ENCODE measurements at places on chromosomes 2 and 18.

GRCh38 chr2:47512581-47513083 lies 109.7 kb downstream of the MSH2 start:
- DNase-seq: peak; percentile 52

DNA sequence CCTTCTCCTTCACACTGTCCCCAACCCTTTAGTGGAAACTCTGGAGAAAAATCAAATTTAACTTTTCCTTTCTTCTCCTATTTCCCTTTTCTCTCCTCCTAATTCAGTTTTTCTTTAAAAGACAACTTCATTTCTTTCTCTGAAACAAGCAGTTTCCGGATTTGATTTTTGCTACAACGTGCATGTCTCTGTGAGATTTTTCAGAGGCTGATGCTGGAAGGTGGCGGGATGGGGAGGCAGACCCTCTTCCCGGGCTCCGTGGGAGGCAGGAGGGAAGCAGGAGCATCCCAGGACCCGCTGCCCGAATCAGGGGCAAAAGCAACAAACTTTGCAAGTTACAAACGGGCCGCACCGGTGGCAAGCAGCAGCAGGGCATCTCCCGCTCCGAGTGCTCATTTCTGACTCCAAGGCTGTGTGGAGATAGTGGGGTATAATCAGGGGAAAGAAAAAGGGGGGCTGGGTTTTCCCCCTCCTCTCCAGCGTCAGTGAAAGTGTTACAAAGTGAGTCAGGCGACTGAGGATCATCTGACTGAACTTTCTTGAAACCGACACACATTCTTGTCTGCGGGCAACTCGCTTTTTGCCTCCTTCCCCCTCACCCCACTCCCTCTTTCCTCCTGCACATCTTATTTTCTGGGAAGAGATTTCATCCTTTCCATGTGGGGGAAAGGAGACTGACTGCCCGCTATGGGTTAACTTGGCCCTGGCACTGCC lies 6.4 kb downstream of the ZEB2 start:
- DNase-seq: peak; percentile 75

DNA sequence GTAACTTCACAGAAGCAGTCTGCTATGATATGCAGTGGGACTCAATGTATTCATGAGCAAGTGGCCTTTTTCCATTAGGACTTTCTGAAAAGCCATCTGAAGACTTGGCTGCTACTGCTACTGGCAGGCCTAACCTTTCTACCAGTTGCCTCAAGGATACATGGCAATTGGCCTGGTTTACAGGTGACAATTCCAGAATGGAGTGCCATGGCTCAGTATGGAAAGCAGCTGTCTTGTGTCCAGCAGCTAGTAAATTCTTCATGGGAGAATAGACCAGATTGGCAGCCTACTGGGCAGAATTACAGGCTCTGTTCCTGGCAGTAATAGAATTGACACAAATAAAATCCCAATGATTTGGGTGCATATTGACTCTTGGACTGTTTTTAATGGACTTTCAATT lies 12.6 kb upstream of the TMX3 start:
- DNase-seq: no peak

DNA sequence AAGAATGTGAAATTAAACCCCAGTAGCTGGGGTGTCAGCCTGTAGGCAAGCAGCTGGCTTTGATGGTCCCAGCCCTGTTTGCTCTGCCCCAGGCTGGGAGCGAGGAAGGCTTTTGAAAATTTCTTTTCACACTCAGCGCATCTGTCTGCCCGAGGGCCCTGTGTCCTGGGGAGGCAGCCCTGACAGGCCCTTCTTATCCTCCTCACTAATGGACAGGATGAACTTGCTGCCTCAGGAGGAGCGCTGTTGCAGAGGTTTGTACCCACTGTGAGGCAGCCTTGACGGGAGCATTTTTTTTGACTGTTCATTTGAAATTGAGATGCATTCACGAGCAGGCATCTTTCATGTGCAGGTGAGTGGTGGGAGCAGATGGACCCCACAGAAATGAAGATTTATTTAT lies 62.4 kb downstream of the SERPINB8 start:
- DNase-seq: no peak

DNA sequence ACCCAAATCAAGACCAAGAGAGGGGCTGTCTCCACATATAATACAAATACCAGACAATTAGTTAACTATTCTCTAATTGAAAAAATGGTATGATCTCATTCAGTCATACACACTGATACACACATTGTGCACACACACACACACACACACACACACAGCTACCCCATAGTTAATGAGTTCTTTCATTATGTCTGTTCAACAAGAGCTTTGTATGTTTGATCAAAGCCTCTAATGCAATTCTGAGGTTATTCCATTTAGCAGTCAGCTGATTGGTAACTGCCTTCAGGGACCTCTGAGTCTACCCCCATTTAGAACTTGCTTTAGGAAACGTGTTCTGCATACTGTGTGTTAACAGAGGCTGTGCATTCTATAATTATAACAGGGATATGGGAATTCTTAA lies 741.4 kb upstream of the LRRTM4 start:
- DNase-seq: peak; percentile 86

DNA sequence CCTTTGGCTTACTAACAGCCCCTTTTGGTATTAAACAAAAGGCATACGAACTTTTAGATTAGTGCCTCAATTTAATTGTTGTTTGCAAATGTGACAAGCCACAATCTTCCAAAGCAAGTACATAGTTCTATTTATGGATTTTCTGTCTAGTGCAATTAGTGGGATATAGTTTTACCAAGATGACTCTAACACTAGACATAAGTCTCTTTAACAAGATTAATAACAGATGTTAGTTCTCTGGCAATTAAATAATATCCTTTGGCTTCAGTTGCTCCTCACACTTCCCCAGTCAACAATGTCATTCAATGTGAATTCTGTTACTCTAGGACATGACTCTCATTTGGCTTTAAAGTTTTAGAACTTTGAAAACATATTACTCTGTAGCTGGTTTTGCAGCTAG lies 16.7 kb upstream of the MC4R start:
- DNase-seq: no peak

- DNase-seq: no peak
Measured at GRCh38 chr18:32735781-32736180, 37.0 kb downstream of the KLHL14 start.

- no peak for DNase-seq
Measured at GRCh38 chr2:150589681-150590080, 102.2 kb upstream of the RND3 start.

DNA sequence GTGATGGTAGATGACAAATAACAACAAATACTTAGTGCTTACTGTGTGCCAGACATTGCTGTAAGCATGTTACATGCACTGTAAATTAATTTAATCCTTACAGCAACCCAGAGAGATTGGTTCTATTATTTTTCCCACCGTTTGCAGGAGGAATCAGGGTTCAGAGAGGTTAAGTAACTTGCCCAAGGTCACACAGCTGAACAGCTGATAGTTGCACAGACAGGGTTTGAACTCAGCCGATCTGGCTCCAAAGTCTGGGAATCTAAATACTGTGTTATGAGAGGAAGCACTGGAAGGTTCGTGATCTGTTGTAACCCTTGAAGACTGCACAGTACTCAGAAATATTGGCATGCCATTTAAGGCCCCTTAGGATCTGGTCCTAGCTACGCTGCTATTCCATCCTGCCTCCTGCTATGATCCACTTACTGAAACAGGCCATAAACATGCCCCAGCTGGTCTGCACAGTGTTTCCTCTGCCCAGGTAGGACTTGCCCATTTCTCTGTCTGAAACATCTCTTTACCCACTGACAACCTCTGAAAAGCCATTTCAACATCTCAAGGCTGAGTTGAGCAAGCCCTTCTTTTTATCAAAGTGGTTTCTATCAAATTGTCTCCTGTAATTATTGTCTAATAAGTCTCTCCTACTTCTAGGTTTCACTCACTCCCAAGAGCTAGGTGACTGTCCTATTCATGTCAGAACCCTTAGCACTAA lies 40.4 kb upstream of the MRPL33 start:
- DNase-seq: no peak

DNA sequence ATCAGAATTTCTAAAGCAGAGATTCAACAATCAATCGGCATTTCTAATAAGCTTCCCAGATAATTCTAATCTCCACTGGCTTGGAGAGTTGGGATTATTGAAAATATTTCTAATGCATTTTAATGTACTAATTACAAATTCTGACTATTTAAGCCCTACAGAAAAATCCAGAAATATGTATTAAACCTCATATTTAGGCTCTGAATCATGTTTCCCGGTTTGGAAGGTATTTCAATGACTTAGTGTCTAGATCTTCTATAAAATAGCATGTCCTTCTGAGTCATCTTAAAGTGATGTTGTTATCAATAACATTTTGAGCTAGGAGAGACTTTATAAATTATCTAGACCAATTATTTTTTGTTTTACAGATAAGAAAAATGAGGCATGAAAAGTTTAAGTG lies 258.8 kb upstream of the NRXN1 start:
- no peak for DNase-seq

GRCh38 chr18:50135903-50136302 lies 59.0 kb downstream of the MYO5B start:
- no peak for DNase-seq

DNA sequence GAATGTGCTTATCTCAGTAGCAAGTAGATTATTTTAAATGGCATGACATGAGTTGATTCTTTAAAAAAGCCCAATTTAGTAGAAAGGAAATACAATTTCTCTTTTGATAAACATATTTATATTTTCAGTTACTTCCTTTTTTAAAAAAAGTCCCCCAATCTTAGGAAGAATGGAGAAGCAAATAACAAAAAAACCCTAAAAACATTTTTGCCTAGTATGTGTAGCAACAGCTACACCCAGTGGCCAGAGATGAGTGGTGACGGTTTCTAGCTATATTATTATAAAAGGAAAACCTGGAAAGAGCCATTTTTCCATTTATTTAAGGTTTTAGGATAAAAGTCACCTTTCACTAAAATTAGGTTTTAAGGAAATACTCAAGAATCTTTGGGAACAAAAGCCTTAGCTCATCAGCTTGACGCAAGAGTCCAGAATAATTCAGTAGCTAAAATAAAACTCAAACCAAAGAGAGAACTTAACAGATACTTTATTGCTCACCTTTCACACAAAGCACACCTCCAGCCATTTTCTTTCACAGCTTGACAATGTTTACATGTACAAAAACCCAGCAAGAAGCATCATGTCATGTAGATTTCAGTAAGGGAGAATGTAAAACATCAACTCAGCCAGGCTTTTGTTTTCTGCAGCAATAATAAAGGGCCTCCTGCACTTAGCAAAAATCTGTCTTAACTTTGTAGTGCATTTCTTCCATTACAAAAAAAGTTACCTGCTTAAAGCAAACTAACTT lies 15.7 kb downstream of the FAM98A start:
- DNase-seq: peak; percentile 69

DNA sequence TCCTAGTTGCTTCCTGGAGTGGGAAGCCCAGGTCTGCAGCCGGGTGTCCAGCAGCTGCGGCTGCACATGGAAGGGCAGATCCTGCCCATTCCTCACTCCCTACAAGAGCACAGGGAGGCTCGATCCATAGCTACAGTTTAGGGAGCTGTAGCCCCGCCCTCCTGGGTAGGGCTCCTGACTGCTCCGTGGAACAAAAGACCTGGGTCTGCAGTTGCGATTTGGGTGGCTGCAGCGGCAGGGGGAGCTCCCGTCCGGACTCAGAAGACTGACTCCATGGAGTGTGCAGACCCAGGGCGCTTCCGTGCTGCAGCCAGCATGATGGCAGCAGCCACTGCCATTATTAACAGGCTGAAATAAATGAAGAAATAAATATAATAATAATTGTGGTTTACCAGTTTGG lies 157.3 kb downstream of the CTNNA2 start:
- DNase-seq: peak; percentile 68

DNA sequence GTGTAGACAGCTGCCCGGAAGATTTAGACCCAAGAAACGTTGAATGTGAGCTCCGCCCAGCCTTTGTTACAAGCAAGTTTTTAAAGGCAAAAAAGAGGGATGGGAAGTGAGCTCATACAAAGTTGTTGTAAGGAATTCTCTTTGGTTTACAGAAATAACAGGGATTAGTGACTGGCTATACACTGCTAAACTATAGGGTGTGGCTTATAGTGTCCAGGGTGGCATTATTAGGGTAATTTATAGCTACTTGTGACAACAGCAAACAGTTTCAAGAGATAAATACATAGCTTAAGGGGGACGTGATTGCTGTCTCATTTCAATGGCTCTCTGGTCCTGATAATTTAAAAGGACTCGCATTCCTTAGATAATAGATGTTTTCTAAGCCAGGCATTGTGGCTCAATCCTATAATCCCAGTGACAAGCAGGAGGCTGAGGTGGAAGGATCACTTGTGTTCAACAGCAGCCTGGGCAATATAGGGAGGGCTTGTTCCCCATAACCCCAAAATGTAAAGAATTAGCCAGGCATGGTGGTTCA lies 66.5 kb upstream of the TGIF1 start:
- no peak for DNase-seq

DNA sequence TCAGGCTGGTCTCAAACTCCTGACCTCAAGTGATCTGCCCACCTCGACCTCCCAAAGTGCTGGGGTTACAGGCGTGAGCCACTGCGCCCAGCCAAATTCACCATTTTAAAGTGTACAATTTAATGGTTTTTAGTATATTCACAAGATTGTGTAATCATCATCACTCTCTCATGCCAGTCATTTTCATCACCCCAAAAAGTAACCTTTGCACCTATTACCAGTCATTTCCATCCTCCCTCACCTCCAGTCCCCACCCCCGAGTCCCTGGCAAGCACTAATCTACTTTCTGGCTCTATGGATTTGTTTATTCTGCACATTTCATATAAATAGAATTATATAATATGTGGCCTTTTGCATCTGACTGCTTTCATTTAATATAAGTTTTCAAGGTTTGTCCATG lies 10.8 kb downstream of the PCBP1 start:
- DNase-seq: no peak

- no peak for DNase-seq
Measured at GRCh38 chr2:79824086-79824786, 311.4 kb downstream of the CTNNA2 start.

GRCh38 chr2:203654826-203655225 lies 51.6 kb upstream of the CD28 start:
- DNase-seq: no peak

- DNase-seq: no peak
Measured at GRCh38 chr2:97714084-97714949, 941 bp downstream of the ZAP70 start.

DNA sequence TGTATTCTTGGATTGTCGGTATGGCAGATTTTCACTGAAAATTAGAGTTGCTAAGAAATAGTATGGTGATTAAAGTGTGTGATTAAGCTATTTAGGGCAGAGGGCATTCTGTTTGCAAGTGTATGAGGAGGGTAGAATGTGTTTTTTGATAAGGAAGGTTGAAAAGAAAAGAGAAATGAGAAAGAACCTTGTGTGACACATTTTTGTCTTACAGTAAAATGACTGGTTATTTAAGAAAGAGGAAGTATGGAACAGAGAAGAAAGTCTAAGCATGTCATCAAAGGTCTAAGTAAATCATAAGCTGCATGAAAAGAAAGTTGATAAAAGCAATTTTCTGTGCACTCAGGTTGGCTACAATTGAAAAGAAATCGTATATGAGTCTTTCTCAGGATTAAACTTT lies 5.2 kb upstream of the RSAD2 start:
- no peak for DNase-seq
